PC-3 (cell line): ENCODE measurements at places on chromosomes 4 and X. TPM values are rescaled to one million over a fixed set of nuclear protein-coding genes. Genes with fewer than 3 reads are reported as not detected.

DNA sequence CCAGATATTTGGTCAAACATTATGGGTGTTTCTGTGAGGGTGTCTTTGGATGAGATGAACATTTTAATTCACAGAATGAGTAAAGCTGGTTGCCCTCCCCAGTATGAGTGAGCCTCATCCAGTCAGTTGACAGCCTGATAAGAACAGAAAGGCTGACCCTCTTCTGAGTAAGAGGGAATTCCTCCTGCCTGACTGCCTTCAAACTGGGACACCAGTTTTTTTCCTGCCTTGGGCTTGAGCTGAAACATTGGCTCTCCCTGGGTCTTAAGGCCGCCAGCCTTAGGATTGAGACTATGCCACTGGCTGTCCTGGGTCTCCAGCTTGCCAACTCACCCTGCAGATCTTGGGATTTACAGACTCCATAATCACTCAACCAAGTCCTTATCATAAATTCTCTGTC is 14.5 kb upstream of the MAML3 start:
- no peak for DNase-seq
- H3K4me1 ChIP-seq: no peaks in the 10 kb centered on the region
- H3K27ac ChIP-seq: no peak overlapping the region

DNA sequence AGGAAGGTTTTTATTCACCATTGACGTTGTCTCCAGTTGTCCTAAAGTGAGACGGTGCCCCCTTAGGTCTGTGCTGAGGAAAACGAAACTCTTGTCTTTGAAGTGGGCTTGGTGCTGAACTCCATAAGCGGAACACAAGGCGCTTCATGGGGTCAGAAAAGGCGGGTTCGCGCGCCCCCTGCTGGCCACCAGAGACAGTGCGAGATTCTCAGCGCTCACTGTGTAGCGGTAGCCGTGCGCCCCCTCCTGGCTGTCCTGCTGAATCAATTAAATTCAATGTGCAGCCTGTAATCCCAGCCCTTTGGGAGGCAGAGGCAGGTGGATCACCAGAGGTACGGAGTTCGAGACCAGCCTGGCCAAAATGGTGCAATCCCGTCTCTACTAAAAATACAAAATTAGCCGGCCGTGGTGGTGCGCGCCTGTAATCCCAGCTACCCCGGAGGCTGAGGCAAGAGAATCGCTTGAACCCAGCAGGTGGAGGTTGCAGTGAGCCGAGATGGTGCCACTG is 64.1 kb downstream of the RLIM start:
- no peaks in the 10 kb centered on the region for H3K27me3 ChIP-seq
- DNase-seq: peak; percentile 79
- peak overlapping the region; percentile 52; the same call in 1 of the 2 replicates for H3K4me3 ChIP-seq

DNA sequence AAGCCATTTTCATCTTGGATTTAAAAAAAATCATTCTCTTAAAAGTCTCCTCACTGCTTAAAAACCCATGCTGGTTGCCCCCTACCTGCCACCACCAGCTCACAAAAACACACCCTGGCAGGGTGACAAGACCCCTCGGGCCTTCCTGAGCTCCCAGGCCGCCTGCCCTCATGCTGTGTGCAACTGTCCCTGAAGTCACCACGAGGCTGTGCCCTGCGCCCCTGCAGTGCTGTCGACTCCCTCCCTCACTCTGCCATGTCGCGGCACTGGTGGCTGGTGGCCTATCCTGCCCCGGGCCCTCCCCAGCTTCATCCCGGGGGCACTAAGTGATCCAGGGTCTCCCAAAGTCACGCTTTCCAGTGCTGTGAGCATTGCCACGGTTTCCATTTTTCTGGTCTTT is 46.3 kb upstream of the ADRA2C start:
- no peak overlapping the region for H3K27ac ChIP-seq
- no peaks in the 10 kb centered on the region for H3K4me1 ChIP-seq
- no peak overlapping the region for H3K4me3 ChIP-seq
- no peak for DNase-seq
- peaks cover 53% of the 10 kb centered on the region for H3K27me3 ChIP-seq

GRCh38 chrX:11103751-11104150 is 7.4 kb upstream of the HCCS start:
- no peak overlapping the region for H3K4me3 ChIP-seq
- DNase-seq: no peak
- no peak overlapping the region for H3K27ac ChIP-seq
- H3K4me1 ChIP-seq: peaks cover 6% of the 10 kb centered on the region

DNA sequence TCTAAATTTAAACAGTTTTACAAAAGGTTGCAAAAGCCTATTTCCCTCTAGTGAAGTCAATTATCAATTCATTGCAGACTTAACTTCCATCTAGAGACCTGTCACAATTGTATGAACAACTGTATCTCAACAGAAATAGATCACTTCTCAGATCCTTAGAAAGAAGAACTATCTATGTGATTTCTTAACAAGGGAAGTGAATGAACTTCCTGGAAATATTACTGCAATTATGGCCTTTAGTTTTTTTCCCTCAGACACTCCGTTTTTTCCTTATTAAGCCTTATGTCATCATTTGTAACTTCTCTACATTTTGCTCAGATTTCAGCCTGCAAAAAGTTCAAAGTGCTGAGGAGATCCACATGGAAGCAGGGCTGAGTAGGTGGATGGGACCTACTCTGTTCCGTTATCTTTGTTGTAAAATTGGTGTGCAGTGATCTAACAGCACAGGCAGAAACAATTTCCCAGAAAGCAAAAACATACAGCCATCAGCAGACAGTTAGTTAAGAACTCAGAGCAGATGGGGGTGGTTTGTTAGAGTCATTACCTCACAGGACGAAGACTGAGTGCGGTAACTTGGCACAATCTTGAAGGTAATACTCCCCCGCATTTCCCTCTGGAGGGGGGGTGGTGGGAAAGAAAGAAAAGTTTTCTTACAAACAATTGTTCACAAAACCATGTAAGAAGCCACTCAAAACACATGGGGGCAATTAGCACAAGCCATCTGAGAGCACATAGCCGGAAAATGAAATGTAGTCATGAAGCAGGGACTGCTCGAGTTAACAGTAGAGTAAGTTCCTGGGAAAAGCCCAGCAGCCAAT is 112.3 kb downstream of the NYX start:
- peaks cover 9% of the 10 kb centered on the region for H3K4me1 ChIP-seq
- no peak overlapping the region for H3K4me3 ChIP-seq
- no peak for DNase-seq
- no peak overlapping the region for H3K27ac ChIP-seq

DNA sequence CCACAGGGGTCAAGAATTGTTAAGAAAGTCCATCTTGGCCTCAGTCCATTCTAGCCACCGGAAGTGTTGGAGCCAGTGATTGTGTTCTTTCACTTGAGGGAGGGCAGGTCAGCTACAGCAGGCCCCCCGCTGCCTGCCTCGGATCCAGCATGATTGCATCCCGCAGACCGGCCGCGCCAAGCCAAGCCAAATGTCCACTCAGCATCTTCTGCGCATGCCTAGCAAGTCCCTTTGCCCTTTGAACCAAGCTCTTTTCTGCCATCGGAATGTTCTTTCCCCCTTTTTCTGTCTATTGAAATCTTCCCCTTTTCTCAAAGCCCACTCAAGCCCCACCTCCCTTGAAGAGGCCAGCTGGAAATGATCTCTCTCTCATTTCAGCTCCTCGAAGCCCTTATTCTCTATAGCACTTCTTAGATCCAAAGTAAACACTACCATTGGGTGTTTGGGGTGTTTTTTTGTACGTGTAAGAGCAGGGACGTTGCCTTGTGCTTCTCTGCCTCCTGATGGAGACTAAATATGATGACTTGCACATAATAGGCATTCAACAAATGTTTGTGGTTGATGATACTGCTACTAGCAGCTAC is 147.8 kb upstream of the BCOR start:
- no peaks in the 10 kb centered on the region for H3K27me3 ChIP-seq
- no peaks in the 10 kb centered on the region for H3K36me3 ChIP-seq
- no peak overlapping the region for H3K27ac ChIP-seq
- DNase-seq: no peak

DNA sequence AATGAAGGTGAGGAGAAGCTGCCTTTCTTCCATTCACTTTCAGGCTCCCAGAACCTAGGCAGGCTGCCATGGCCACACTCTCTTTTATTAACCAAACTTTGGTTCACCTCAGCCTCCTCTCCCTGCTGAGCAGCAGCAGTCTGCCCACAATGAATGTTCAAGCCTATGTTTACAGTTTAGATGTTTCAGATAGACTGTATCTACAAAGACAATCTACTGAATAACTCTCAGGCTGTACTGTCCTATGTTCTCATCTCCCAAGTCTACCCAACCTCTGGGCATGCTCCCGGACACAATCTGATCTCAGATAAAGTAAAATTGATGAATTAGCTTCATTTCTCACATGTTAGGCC is 59.2 kb upstream of the TMEM164 start:
- H3K27me3 ChIP-seq: no peaks in the 10 kb centered on the region
- DNase-seq: no peak
- H3K4me1 ChIP-seq: no peaks in the 10 kb centered on the region
- H3K4me3 ChIP-seq: no peak overlapping the region

DNA sequence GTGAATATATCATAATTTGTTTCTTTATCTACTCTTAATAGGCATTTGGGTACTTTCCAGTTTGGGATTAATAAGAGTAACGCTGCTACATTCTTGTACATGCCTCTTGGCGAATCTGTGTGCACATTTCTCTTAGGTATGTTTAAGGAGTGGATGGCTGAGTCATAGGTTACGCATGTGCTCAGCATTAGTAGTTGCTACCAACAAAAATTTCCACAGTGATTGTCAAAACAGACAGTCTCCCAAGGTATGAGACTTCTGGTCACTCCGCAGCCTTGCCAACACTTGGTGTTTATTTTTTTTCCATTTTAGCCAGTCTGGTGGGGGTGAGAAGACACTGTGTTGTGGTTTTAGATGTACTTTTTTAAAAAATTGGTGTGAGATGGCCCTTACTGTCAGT is 44.6 kb downstream of the FGFBP1 start:
- H3K36me3 ChIP-seq: no peaks in the 10 kb centered on the region
- no peaks in the 10 kb centered on the region for H3K27me3 ChIP-seq
- DNase-seq: peak; percentile 95

- no peaks in the 10 kb centered on the region for H3K36me3 ChIP-seq
- H3K27me3 ChIP-seq: no peaks in the 10 kb centered on the region
- H3K4me3 ChIP-seq: no peak overlapping the region
- DNase-seq: no peak
- no peaks in the 10 kb centered on the region for H3K4me1 ChIP-seq
Observed at GRCh38 chrX:66004928-66005829, 34.7 kb downstream of the VSIG4 start.

GRCh38 chr4:87068583-87069021 is 133.8 kb downstream of the AFF1 start:
- H3K36me3 ChIP-seq: no peaks in the 10 kb centered on the region
- peaks cover 11% of the 10 kb centered on the region for H3K4me1 ChIP-seq
- no peaks in the 10 kb centered on the region for H3K27me3 ChIP-seq
- no peak for DNase-seq
- H3K4me3 ChIP-seq: no peak overlapping the region

DNA sequence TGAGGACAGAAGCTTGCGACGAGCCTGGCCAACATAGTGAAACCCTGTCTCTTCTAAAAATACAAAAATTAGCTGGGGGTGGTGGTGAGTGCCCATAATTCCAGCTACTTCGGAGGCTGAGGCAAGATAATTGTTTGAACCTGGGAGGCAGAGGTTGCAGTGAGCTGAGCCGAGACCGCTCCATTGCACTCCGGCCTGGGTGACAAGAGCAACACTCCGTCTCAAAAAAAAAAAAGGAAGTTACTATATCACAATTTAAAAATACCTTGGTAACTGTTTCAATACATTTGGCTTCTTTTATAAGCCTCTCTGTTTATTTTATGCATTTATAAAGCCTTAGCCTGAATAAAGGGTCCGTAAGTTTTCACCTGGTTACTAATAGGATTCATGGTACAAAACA is 46.6 kb upstream of the CHRNA9 start:
- no peaks in the 10 kb centered on the region for H3K27me3 ChIP-seq
- DNase-seq: no peak
- no peak overlapping the region for H3K27ac ChIP-seq
- H3K36me3 ChIP-seq: no peaks in the 10 kb centered on the region
- H3K4me3 ChIP-seq: no peak overlapping the region
- peaks cover 27% of the 10 kb centered on the region for H3K4me1 ChIP-seq

DNA sequence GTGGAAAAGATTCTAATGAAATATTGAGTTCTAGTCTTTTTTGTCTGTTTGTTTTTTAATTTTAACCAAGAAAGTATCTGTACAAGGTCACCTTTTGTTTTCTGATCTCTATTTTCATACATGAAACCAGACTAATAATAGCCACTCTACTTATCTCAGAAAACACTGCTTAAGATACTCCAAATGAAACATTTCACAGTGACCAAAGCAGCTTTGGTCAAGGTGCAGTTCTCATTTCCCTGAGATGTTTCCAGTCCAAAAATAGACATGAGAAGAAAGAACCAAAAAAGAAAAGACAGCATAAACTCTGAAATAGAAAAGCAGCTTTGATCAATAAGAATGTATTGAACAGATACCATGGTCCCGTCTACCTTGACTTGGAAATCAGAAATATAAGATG is 782.8 kb downstream of the RAB28 start:
- no peaks in the 10 kb centered on the region for H3K27me3 ChIP-seq
- H3K27ac ChIP-seq: no peak overlapping the region
- DNase-seq: no peak
- H3K4me1 ChIP-seq: no peaks in the 10 kb centered on the region
- no peak overlapping the region for H3K4me3 ChIP-seq

DNA sequence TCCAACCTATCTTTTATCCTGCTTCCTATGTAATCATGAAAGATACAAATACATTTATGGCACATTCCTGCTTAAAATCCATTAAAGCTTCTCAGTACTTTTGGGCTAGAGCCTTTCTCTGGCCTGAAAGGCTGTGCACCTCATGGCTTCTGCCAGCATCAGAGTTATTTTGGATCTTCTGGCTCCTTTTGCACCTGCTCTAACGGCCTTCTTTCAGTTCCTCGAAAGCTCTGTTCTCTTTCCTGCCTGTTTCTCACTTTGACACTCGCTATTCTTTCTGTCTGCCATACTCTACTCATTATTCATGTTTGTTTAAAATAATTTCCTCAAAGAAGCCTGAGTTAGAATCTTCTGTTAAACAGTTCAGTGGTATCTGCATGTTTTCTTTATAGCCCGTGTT is 86.0 kb downstream of the LRP2BP start:
- H3K27me3 ChIP-seq: no peaks in the 10 kb centered on the region
- no peak overlapping the region for H3K4me3 ChIP-seq
- no peaks in the 10 kb centered on the region for H3K36me3 ChIP-seq
- no peak overlapping the region for H3K27ac ChIP-seq

The NHS gene
- 4.9 and 5.6 TPM in 2 replicates for total RNA-seq

The PAGE1 gene
- total RNA-seq: 1.7 and 4.5 TPM in 2 replicates

The NRK gene
- total RNA-seq: 0.73 and 0.86 TPM in 2 replicates

The IGSF1 gene
- total RNA-seq: not detected in 2 replicates
